Neural crest cell (in vitro differentiated cells): ENCODE measurements at places on chromosomes 7 and 10. TPM values are rescaled to one million over a fixed set of nuclear protein-coding genes. Genes with fewer than 3 reads are reported as not detected.

Gene CYP2C18
- not detected in 2 replicates for total RNA-seq

Gene OR2A7
- total RNA-seq = 0.33 and 0.41 TPM in 2 replicates

- peaks cover 1% of the 10 kb centered on the region for H3K4me1 ChIP-seq
- H3K27ac ChIP-seq = no peak overlapping the region
- no peaks in the 10 kb centered on the region for H3K27me3 ChIP-seq
- H3K4me3 ChIP-seq = no peak overlapping the region
- no peak for DNase-seq
Measured at GRCh38 chr10:3901370-3901769, 116.4 kb upstream of the KLF6 start.

DNA sequence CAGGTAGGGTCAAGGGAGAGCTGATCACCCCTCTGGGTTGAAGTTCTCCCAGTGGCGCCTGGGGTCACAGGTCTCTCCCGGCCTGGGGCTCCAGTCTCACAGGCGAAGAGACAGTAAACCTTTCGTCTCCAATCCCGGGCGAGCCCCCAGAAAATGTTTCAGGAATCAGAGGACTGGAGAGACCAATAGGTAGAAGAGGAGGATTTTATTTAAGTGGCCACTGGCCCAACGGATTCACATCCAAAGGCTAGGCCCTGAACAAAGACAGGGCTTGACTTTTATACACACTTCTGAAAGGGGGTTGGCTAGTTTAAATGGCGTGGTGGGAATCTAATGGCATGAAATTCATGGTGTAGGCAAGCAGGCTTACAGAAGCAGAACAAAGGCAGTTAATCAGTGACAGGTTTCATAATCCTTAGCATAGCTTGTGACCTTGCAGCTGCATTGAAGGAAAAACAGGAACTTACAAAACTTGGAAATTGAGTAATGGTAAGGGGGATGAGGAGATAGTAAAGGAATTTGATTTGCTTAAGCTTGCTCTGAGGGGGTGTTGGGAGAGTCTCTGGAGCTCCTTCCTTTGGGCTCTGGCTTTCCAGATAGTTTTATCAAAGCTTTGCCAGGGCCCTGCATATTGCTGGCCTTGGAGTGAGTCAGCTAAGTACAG lies 105.5 kb downstream of the TRIM24 start:
- no peak for DNase-seq
- H3K27me3 ChIP-seq = no peaks in the 10 kb centered on the region
- no peaks in the 10 kb centered on the region for H3K4me1 ChIP-seq
- no peak overlapping the region for H3K4me3 ChIP-seq
- H3K27ac ChIP-seq = peak overlapping the region; percentile 55

GRCh38 chr10:3067118-3067858 lies at the start of gene PFKP:
PFKP (plus strand) TSS chr10:3067548; CDS start chr10:3067596, 48 bp downstream.
- peaks cover 10% of the 10 kb centered on the region for H3K4me1 ChIP-seq
- no peaks in the 10 kb centered on the region for H3K36me3 ChIP-seq
- no peak for DNase-seq
- H3K27me3 ChIP-seq = peaks cover 66% of the 10 kb centered on the region
- peak within 1 kb of the TSS; percentile 91 for H3K4me3 ChIP-seq
- H3K27ac ChIP-seq = no peak within 1 kb of the TSS
